ENCODE measurements at places on chromosomes 1 and 21.
A peak's percentile ranks its signal among the peaks of the same experiment; 100 is the strongest.

DNA sequence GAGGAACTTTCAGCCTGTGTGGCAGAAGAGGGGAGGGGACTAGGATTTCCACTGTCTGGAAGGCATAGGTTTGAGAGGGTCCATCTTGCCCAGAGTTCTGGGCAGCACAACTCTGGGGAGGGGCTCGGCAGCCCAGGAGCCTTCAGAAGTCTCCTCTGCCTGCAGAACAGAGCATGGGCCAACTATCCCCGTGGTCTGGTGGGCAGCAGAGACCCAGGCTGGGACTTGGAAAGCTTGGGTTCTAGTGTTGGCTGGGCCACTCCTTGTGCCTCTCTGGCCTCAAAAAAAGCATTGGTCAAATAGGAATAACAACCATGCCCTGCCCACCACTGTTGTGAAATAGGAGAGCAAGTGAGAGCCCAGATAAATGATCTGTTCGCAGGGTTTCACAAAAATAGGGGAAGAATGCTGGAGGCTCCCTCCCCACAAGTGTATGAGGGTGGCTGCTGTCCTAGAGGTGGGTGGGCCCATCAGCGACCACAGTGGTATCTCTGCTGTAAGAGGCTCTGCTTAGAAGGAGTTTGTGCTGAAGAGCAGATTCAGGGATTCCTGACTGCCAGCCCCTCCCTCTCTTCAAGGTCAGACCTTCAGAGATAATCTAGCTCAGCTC, 8.9 kb downstream of the EPHA10 start:
- no peak for DNase-seq

- no peak for DNase-seq
Observed at GRCh38 chr1:69502991-69503390, 64.7 kb upstream of the LRRC7 start.

DNA sequence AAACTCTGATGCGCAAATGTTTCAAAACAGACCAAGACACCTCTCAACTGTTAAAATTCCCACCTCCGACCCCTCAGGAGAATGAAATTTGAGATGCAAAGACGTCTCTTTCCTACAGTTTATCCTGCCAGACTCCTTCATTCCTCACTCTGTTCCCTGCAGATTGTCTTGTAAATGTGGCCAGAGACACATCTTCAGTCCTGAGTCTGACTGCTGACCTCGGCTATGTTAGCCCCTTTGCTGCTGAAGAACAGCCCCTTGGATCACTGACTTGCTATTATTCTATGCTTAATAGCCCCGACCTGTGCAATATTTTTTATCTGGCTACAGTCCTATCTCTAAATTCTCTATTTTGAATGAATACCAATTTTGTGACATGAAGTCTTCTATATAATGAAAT, 16.6 kb upstream of the ESRRG start:
- no peak for DNase-seq

- DNase-seq: peak; percentile 11
Observed at GRCh38 chr1:41486371-41487125, 2.1 kb upstream of the EDN2 start.

DNA sequence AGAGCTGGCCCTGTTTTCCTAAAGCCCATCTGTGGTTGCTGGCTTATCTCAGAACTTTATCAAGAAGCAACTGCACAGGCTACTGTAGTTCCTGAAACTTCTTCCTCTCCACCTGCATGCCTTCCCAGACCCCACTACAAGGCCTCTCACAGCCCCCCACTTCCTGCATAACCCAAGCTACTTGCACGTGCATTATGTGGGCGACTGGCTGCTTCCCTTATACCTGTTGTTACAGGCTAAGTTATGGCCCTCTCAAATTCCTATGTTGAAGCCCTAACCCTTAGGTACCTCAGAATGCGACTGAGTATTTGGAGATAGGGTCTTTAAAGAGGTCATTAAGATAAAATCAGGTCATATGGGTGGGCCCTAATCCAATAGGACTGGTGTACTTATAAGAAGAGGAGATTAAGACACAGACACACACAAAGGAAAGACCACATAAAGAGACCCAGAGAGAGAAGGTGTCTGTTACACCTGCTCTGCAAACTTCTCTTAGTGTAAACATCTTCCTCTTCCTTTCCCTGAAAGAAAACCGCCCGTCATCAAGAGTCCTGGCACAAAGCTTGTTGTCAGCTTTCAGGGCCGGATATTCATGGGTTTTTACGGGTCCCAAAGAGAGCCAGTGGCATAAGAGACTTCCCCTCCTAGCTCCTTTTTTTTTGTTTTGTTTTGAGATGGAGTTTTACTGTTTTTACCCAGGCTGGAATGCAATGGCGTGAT, 5.1 kb downstream of the ZNF496 start:
- DNase-seq: no peak

GRCh38 chr21:28723646-28724045, 269.0 kb downstream of the LTN1 start:
- no peak for DNase-seq

DNA sequence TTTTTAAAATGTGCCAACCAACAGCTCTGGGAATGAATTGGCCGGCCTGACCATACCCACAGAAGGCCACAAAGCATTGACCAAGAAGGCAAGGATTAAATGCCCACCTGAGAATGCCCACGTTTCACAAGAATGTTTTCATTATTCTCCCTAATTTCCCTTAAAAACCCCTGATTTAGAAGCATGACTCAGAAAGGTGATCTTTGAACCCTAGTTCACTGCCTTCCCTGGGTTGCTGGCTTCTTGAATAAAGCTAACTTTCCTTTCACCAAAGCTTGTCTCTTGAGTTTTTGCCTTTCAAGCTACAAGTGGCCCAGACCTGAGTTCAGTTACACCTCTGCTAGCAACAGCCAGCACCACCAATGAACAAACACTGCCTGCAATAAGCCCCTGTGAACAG, 14.4 kb upstream of the MRPL55 start:
- no peak for DNase-seq

- DNase-seq: peak; percentile 95
Observed at GRCh38 chr21:42187976-42188653, 30.8 kb upstream of the ABCG1 start.

GRCh38 chr1:226365831-226366231, 42.1 kb downstream of the PARP1 start:
- DNase-seq: no peak

- no peak for DNase-seq
Observed at GRCh38 chr1:200977071-200977754, 46.3 kb downstream of the KIF21B start.

DNA sequence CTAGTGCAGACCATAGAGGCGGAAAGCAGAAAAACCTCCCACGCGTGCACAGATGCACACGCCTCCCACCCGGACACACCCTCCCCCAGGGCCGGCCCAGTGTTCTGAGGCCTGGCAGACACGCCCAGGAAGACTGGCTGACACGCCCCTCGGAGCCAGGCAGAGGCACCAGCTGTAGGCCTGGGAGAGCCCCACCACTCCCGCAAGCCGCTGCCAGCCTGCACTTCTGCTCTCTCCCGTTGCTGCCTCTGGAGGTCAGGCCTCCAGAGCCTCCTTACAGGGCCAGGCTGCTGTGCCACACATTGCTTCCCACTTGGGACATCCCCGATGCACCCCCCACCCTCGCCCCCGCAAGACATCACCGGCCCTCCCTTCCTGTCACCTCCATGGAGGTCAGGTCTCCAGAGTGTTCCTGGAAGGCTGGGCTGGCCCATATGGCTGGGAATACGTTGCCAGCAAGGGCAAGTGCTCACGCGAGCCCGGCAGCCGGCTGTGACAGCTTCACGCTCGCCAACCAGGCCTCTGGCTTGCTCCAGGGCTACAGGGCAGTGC, 40.4 kb downstream of the CASZ1 start:
- peak; percentile 48 for DNase-seq

GRCh38 chr1:7826363-7826762, 26.5 kb downstream of the UTS2 start:
- DNase-seq: no peak

DNA sequence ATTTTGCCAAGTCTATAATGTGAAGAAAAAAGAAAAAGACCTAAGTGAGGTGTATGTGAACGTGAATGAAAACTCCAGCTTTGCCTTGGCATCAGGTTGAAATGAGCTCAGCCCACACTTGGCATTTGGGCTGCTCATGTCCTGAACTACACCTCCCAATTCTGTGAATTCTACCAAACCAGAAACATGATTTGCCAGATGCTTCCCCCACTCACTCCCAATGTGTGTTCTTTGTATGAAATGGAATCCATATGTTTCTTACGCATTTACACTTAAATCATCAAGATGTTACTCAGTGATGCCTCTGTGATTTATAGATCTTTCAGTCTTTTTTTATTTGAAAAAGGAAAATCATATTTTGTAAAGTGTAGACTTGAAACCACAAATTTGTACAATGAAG, 32.8 kb upstream of the RUNX1 start:
- no peak for DNase-seq

- DNase-seq: no peak
Observed at GRCh38 chr1:179821524-179821923, 56.1 kb downstream of the TOR1AIP2 start.

DNA sequence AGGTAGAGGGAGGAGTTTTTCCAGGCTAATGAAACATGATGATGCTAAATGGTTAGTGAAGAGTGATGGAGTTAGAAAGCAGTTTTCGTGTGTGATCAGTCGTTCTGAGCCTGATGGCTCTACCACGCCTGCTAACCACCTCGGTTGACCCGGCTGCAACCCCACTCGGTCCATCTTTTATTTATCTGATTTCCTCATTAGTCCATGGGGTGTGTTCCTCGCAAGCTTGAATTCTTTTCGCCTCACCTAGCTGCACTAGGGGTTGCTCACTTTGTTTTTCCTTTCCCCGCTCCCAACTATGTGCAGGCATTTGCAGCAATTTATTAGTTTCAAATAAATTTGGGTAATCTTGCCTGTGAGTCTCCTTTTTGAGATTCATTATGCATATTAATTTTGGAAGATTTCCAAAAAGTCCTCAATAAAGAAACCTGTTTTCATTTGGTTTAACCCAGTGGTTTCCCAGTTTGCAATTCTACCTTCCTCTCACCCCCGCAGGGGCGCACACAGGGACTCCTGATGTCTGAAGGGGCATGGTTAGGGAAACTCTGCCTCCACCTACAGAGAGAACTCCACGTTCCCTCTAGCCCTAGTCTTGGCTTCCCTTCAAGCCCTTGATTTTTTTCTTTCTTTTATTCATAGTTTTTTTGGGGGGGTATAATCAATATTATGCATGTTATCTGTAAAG, 12.6 kb downstream of the B3GALT5 start:
- DNase-seq: no peak

DNA sequence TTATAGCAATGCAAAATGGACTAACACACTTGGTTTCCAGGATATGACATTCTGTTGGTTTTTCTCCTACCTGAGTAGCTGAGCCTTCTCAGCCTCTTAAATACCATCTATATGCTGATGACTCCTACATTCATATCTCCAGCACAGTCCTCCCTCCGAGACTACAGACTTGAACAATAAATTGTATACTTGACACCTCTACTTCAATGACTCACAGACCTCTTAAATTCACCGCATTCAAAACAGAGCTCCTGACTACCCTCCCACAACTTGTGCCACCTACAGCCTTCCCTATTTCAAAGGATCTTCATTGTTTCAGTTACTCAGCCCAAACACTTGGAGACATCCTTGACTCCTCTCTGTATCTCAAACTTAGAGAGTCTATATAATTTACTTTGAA, 66.8 kb upstream of the ASB17 start:
- no peak for DNase-seq

GRCh38 chr1:225137976-225138375, 208.5 kb downstream of the DNAH14 start:
- no peak for DNase-seq

GRCh38 chr1:31306278-31306677, 9.4 kb downstream of the ZCCHC17 start:
- no peak for DNase-seq

DNA sequence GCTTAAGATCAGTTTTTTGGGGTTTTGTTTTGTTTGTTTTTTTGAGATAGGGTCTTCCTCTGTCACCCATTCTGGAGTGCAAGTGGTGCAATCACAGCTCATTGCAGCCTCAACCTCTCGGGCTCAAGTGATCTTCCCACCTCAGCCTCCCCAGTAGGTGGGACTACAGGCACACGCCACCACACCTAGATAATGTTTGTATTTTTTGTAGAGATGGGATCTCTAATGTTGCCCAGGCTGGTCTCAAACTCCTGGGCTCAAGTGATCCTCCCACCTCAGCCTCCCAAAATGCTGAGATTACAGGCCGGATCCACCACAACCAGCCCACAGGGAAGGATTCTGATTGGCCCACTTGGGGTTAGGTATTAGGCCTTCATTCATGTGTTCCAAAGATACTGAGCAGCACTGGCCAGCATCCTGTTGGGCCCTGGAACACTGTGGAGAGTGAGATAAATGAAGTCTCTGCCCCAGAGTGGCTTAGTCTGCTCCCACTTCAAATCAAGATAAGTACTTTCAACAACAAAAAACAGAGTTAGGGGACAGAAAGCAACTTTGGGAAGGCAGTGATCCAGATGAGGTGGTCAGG, 54.7 kb downstream of the PTP4A2 start:
- DNase-seq: no peak

- no peak for DNase-seq
Observed at GRCh38 chr21:41651830-41652229, 115.0 kb downstream of the RIPK4 start.

DNA sequence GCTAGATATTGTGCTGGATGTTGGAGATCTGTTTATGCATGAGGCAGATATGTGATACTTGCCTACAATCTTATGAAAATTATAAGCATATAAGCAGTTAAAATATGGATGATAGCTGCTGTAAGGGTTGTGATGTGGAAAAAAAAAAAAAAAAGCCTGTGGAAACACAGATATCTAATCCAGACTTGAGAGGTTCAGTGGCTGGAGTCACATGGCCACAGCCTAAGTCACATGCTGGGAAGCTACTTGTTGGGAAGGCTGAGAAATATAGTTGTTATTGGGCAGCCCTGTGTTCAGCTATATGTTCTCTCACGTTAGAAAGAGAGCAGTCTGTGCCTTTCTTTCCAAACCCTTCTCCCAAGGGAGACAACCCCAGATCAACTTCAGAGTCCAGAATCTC, 15.1 kb downstream of the RAVER2 start:
- DNase-seq: no peak
